GM12878 (cell line): ENCODE measurements at places on chromosomes 3 and 15. TPM values are rescaled to one million over a fixed set of nuclear protein-coding genes. Genes with fewer than 3 reads are reported as not detected.

Gene DNAJA4
- total RNA-seq = 5.9 and 6.4 TPM in 2 replicates

Gene SPRED1
- total RNA-seq = 0.40 and 0.95 TPM in 2 replicates

Gene PLAAT1
- total RNA-seq = not detected in 2 replicates

Gene CLSTN2
- total RNA-seq = 0.03 and 0.05 TPM in 2 replicates

Gene DUT
- 272 and 292 TPM in 2 replicates for total RNA-seq

Gene ECE2
- not detected in 2 replicates for total RNA-seq

Gene ETV5
- total RNA-seq = 10.6 and 12.5 TPM in 2 replicates

Gene SERINC4
- total RNA-seq = 0.13 and 0.15 TPM in 2 replicates

Gene NOX5
- not detected in 2 replicates for total RNA-seq

Gene ISLR
- 1.3 and 1.7 TPM in 2 replicates for total RNA-seq

Gene C3orf20
- total RNA-seq = 1.6 and 2.0 TPM in 2 replicates

Gene FRMD5
- total RNA-seq = 0.64 and 0.77 TPM in 2 replicates
